ENCODE measurements at places on chromosomes 5 and 9.

GRCh38 chr5:166086568-166086967, 2204.9 kb upstream of the WWC1 start:
- no peak for DNase-seq

DNA sequence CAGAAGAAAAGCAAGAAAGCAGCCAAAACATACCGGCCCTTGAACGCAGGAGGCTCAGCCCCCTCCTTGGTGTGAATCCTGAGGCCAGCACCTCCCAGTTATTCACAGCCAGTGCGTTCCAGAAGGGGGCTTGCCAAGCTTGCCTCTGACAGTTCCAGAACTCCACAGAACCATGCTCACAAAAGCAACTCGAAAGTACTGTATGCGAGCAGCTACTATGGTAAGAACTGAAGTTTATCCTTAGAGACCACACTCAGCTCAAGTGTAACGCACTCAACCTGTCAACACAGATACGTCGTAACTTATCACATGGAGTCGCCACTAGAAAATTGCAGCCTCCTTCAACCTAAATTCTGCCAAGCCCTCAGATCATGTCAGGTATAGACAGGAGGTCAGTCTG, 1.4 kb downstream of the UBAC1 start:
- DNase-seq, result no peak

- no peak for DNase-seq
These were observed 16.2 kb upstream of the IL3 start for GRCh38 chr5:132044207-132044606.

GRCh38 chr9:77896269-77896937, 135.2 kb downstream of the GNAQ start:
- no peak for DNase-seq

GRCh38 chr5:53487436-53487835, 7.0 kb downstream of the FST start:
- DNase-seq, result no peak

DNA sequence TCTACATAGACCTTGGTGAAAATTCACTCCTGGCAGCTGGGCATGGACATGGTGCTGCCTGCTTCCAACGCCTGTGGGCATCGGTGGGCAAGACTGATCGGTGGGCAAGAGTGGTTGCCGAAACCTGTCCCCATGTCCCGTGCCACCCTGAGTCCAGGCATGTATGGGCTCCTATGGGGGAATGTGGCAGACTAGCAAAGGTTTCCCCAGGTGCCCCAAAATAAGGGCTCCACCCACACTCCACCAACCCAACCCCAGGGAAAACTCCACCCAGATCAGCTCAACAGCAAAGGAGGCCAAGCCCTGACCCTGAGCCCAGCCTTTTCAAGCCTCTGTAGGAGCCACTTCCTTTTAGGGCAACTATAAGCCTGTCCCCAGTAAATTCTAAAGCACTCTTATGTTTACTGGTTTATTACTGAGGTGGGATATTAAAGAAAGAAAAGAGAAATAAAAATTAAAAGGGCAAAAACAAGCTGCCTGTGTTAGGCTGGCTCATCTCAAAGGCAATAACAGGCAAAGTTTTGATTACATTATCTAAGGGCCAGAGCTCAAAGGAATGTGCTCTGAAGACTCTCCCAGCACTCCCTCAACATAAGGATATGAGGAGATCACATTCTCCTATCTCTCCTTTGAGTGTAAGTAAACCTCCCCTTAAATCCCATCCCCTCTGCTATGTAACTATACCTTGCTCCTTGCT, 8.9 kb upstream of the SPATA31E1 start:
- DNase-seq, result no peak

Measured in activated CD8-positive, alpha-beta memory T cell treated with anti-CD3 and anti-CD28 coated beads, Interleukin-2, amount 50 U/mL, for 4 hours (primary cell).